Stimulated activated CD4-positive, alpha-beta T cell treated with anti-CD3 and anti-CD28 coated beads, Interleukin-15, amount 100 ng/mL, for 1 hour (primary cell): ENCODE measurements at places on chromosomes 12 and 14.

DNA sequence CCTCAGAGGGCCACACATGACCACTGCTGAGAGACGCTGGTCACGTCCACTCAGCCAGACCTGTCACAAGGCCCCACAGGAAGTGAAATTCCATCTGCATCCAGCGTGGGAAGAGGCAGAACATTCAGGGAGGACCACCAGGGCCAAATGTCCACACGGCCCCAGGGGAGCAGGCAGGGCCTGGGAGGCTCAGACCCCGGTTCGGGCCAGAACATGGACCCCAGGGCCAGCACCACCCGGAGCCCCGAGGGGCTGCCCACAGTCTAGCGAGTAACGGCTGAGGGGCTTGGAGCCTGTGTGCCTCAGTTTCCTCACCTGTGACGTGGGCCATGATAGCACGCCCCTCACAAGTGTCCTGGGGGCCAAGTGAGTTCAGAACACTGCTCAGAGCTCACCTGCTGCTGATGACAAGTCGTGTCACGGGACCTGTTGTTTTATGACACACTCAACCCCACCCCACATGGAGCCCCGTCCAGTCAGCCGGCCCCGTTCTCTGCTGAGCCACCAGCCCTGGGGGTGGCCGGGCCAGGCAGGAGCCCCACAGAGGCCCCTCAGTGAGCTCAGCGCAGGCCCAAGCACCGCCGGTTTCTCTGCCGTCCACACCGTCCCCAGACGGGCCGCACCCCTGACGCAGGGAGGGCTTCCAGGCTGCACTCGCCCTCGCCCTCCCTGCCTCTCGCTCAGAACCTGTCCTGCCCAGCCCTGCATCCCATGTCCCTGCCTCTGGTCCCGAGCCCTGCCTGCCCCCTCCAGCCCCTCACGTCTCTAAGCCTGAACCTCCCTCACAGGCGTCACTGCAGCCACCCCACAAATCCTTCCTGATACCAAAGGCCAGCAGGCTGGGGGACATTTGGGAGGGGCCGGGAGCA, 79.5 kb upstream of the GALNT9 start:
- DNase-seq, result no peak

DNA sequence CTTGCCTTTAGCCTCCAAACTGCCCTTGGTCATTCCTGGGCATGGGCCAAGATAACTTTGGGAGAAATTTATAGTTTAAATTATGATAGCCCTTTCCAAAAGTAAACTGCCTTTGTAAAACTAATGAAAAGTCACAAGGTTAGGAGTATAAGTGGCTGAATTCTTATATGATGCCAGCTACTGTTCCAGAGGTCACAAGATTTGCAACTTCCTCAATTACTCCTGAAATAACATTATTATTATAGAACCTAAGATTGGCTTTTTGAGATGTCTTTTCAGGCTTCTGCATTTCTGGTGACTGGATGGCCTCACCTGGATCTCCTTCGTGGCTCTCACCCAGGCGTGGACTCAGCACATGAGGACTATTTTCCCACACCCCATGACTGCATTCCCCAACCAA, 55.0 kb downstream of the OSBPL8 start:
- DNase-seq, result no peak

DNA sequence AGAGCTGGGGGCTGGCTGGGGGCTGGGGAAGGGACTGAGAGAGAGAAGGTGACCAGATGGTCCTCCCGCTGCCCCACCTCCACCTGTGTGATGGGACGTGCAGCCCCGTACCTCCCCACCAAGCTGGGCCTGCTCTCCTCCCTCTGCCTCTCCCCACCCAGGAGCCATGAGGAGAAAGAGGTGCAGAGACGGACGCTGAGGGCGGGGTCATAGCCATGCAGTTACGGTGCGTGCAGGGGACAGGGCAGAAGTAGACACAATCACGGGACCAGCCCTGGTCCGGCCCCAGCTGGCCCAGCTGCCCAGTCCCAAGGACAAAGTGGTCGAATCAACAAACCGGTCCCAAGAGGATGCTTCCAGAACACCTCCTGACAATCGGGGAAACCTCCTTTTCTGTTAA, 33.2 kb downstream of the RFLNA start:
- no peak for DNase-seq

DNA sequence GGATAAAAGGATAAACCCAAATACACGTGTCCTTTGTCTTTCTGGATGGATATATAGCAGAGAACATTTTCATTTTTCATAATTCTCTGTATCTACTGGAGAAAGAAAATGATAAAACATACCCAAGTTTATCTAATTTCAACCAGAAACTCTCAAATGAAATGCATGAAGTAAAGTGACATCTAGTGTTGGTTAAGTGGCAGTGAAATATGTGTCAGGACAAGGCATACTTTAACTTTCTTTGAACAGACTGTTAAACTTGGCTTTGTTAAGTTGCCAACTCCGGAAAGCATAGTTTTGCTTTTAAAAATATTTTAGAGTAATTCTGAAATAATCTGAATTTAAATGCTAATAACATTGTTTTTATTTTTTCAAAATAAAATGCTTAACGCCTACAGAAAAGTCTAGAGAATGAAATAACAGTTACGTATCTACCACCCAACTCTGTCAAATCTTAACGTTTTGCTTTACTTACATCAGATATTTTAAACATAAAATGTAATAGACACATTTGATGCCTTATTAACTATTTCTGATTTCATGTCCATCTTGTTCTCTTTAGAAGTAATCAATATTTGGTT, 25.2 kb upstream of the NTN4 start:
- DNase-seq, result no peak

DNA sequence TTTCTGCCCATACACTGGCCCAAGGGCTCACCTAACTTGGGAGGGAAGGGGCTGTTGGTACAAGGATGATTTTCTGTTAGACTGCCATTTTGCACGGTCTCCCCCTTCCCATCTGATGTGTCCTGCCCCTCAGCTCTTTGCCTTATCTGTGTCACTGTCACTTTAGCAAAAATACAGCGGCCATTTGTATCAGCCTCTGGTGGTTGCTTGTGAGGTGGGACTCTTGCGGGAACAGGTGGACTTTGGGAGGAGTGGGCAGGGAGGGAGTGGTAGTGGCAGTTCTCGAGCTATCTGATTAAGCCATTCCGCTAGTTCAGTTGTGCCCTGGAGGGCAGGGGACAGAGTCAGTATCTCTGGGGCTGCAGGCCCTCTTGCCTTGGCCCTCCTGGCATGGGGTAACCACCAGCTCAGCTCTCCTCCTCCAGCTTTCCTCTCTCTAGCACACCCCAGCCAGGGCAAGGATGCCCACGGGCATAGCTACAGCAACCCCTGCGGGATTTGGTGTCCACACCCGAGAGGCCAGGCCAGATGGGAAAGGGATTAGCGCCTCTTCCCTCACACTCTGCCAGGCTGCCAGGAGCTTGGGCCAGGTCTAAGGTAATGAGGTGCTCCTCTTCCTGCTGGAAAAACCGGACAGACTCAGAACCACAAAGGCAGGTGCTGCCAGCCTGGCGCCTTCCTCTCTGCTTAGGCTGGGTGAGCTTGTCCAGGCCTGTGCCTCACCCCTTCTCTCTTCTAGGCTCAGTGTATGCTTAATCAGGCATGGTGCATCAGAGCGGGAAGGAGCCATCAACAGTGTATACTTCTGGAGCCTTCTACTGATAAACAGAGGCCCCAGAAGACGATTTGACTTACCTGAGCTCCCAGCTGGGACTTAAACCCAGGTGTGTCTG, 8.7 kb downstream of the SLC48A1 start:
- no peak for DNase-seq

GRCh38 chr12:58381546-58381945, 440.2 kb downstream of the ATP23 start:
- DNase-seq, result no peak

GRCh38 chr12:101761781-101762180, 22.5 kb upstream of the SYCP3 start:
- no peak for DNase-seq

- no peak for DNase-seq
These were observed 52.1 kb upstream of the CORO1C start for GRCh38 chr12:108783446-108783845.

- no peak for DNase-seq
These were observed 120.9 kb upstream of the BCL2L14 start for GRCh38 chr12:11949738-11950411.
